ENCODE measurements at places on chromosomes 16 and 17.

GRCh38 chr16:47150067-47150466, 6.3 kb upstream of the NETO2 start:
- DNase-seq, result no peak

GRCh38 chr16:48499923-48500381, 110.0 kb downstream of the N4BP1 start:
- no peak for DNase-seq

GRCh38 chr16:3195975-3196374, 8.0 kb downstream of the OR1F1 start:
- no peak for DNase-seq

GRCh38 chr17:71286625-71287024, 834.2 kb upstream of the SOX9 start:
- DNase-seq, result no peak

- no peak for DNase-seq
Measured at GRCh38 chr17:12463102-12463501, 202.6 kb upstream of the MYOCD start.

DNA sequence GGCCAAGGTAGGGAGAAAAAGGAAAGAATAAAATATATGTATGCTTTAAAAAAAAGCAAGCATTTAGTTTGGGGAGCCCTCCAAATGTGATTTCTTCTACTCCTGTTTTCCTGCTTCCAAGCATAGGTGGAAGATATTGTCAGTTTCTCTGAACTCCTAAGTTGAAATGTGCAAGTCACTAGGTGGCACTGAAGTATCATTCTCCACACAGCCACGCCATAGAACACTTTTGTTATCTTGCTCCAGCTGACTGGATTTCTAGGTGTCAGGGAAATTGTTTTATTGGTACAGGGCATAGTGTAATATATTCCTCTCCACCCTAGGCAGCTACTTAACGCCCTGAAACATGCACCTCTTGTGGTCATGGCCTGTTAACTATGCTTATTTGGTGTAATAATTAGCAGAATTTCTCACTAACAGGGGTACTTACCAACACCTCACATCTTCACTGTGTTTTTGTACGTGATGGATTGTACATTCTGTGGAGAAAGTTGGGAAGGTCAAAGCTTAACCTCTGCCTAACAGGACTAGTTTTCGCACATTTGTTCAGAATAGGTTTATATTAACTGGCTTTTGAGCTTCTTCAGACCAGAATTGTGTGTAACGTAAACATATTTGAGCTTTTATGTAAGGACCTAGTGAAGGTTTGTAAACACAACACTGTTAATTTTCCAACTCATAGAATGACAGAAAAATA, 69.3 kb downstream of the FTO start:
- DNase-seq, result peak; percentile 63

GRCh38 chr17:67970783-67971182, 25.5 kb downstream of the C17orf58 start:
- DNase-seq, result no peak

DNA sequence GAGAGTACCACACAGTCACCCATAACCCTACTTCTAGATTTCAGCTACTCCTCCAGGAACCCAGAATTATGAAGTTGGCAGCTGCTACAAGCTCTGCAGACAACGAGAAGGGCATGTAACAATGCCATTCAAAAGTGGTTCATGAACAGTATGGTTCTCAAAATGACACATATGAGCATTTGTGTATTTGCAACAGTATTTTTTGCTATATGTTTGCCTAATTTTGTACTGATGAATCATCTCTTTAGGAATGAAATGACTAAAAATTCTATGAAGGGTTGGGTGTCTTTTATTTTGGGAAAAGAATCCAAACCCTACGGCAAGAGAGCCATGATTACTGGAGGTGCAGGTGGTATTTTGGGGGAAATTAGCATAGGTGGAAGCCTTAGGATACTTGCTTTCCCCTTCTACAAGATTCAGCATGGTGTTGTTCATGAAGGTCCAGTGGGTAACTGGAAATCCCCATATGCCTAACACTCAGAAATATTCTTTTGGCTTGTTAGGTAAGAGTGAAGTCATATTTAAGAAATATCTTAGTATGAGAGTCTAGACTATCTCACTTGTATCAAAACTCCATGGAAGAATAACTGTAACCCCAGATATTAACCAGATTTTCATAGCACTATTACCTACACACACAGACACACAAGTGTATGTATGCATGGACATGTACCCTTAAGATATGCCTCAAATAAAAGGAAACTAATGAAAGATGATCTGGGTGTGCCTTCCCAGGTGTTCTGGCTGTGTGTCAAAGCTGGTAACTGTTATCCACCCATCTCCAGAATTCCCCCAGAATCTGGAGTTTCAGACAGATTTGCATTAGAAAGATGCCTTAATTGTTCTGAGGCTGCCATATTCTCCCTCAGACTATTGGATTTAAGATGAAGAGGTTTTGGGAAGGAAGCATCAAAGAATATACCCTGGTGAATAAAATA, 688.2 kb upstream of the SOX9 start:
- DNase-seq, result no peak

- no peak for DNase-seq
Measured at GRCh38 chr17:40474419-40475002, 26.9 kb downstream of the TNS4 start.

DNA sequence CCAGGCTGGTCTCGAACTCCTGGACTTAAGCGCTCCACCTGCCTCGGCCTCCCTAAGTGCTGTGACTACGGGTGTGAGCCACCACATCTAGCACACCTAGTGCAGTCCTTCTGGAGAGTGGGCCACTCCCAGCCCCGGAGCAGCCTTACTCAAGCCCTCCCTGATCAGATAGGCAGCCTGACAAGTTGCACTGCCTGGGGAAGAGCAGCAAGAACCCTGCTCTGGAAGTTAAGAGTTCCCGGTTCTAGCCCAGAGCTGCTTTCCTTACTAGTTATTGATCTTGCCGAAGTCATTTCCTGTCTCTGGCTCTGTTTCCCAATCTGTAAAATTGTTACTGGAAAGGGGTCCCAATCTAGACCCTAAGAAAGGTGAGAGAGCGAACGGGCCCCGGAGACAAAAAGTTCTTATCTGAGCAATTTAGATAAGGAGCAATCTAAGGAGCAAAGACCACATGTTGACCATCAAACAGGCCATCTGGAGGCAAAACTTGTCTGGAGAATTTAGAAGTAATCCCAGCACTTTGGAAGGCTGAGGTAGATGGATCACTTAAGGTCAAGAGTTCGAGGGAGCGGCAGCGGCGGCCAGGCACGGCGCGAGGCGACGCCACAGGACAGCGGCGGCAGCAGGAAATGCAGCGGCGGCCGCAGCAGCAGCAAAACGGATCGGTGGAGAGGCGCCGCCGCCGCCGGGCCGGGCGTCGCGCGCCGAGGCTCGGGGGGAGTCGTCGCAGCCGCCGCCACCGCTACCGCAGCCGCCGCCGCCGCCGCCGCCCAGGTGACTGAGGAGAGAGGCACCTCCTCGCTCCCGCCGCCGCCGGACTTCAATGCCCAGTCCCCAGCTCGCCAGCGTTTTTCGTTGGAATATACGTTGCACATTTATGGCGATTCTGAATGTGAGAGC, 4.3 kb upstream of the NAGLU start:
- DNase-seq, result peak; percentile 73

- no peak for DNase-seq
Measured at GRCh38 chr17:63250830-63251229, 195.3 kb downstream of the CYB561 start.

DNA sequence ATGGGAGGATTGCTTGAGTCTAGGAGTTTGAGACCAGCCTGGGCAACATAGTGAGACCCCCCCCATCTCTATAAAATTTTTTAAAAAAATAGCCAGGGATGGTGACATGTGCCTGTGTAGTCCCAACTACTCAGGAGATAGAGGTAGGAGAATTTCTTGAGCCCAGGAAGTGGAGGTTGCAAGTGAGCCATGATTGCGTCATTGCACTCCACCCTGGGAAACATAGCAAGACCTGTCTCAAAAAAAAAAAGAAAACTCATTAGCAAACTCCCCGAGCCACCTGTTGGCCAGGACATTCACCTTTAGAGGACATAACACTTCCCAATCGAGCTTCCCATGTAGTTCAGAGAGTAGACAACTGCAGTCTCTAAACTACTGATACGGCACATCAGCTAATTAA, 274.2 kb downstream of the ABCC12 start:
- no peak for DNase-seq

DNA sequence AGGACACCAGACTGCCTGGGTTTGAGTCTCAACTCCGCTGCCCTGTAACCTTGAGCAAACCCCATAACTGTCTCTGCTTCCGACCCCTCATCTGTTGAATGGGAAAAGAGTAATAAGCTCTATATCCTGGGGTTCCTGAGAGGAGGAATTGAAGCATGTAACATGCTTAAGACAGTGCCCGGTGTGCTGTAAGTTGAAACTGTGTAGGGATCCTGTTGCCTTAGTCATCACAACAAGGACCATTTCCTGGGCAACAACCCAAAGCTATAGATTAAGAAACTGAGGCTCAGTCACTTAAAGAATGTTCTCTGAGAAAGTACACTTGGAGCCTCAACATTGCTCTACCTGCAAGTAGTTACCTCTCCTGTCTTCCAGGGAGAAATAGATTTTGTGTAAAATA, 23.0 kb downstream of the CDH13 start:
- DNase-seq, result no peak

DNA sequence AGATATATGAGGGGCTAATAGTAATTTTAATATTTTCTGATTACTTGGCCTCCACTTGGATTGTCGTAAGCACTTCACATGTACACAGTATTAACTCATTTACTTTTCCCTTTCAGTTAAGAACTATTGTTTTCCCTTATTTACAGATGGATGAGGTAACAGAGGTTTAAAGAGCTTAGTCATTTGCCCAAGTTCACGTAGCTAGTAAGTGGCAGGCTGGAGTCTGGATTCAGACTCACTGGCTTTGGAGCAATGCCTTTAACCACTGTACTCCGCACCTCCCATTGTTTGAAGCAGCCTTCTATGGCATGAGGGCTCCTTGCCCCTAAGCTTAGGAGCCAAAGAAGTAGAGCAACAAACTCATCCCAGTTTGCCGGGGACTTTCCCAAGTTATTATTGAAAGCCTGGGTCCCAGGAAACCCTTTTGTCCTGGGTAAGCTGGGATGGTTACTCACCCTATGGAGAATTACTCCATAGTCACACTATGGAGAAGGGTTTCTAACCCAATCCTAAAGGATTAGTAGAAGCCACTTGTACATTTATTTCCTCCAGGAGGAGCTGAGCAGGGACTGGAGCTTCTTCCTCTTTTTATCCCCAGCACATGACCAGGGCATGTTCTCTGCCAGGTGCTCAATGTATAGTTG, 12.3 kb downstream of the FOXL1 start:
- no peak for DNase-seq

DNA sequence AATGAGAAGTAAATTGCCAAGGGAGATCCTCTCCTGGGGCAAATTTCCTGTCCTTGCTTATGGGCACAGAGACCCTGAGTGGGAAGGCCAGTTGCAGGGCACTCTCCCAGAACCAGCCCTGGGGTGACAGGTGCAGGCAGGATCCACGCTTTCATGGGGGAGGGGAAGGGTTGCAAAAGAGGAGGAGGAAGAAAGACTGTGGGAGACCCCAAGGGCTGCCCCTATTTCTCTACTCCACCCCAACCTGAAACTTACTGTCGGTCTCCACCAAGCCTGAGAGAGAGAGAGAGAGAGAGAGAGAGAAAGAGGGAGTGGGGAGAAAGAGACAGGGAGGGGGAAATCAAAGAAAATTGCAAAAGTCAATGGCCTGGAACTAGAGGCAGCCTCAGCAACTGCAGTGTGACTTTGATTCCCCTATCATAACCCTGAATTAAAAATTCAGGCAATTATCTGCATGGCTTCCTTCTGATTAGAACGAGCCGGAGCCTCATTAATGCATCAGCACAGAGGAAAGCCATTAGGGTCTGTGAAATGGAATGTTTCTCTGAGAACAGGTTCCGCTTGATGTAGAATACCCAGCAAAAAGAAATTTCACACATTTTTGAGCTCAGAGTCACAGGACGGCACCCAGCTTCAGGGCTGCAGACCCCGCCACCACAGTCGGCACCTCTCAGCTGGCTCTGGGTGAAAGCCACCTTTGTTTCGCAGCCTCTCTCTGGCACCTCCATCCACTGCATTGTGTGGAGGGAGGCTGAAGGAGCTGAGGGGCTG, 45.1 kb upstream of the HNF1B start:
- no peak for DNase-seq

DNA sequence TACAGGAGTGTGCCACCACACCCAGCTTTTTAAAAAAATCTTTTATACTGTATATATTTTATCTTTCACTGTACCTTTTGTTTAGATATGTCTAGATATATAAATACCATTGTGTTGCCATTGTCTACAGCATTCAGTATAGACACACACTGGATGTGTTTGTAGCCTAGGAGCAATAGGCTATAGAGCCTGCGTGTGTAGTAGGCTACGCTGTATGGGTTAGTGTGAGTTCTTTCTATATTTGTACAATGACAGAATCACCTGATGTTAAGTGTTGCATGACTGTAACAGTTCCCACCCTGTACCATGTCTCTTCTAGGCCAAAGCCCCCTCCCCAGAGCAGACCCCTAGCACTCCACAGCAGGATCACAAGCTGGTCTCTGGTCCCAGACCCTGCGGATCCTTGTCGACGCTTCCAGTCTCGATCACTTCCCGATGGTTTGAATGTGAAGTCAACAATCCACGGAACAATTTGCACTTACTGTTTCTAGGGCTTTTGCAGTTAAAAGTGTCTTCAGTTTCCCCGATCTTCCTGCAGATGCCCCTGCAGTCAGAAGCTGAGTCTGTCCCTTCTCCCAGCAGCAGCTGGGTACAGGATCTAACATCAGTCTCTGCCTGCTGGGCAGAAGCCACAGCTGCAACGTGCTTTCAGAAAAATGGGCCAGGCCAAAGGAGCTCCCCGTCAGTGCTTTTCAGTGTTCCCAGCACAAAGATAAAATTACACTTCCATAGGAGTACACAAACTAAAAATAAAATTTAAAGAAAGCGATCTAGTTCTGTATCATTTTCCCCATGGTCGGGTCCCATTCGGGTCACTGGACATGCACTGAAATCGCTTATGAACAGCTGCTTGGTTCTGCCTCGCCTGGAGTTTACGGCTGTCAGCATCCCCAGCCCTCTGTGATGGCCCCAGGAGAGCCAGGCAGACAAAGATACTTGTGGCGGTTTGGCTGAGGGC, 35.4 kb downstream of the ADAM11 start:
- DNase-seq, result no peak

DNA sequence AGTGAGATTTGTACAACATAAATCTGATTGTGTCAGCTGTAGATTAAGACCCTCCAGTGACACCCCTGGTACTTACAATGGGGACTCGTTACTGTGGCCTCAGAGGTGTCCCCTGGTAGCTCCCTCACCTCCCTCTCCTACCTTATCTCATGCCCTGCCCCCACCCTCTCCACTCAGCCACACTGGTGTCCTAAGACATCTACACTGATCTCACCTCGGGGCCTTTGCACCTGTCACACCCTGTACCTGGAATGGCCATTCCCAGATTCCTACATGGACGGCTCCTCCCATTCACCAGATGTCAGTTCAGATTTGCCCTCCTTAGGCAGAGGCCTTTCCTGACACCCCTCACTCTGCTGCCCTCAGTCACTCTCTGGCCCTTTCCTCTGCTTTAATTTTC, 319.3 kb downstream of the CPPED1 start:
- DNase-seq, result no peak

- no peak for DNase-seq
Measured at GRCh38 chr16:27706156-27706865, 156.4 kb downstream of the KATNIP start.

GRCh38 chr17:33927732-33928133, 327.4 kb upstream of the CCL2 start:
- no peak for DNase-seq

Measured in inflammatory macrophage treated with lipopolysaccharide for 4 hours (primary cell).